ENCODE measurements at places on chromosomes 6 and 20.

GRCh38 chr6:46893648-46894047 is 28.1 kb downstream of the ADGRF5 start:
- no peak for DNase-seq

- DNase-seq = no peak
Measured at GRCh38 chr6:75526502-75527127, 33.0 kb upstream of the FILIP1 start.

DNA sequence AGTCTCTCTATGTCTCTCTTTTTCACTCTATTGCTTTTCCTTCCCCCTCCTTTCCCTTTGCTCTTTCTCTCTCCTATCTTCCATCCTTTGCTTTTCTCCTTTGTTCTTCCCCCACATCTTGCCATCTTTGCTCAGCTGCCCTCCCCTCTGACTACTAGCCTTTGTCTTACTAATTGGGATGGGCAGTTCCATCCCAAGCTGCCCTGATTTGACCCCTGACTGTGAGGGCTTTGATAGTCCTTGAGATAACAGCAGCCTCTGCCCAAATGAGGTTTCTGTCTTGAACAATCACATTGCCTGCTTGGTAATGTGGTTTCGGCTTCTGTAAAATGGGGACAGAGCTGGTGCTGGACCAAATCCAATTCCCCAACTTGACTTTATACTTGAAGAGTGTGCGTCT is 327.7 kb downstream of the DHX35 start:
- DNase-seq = no peak

- no peak for DNase-seq
Measured at GRCh38 chr6:136628996-136629395, 78.8 kb upstream of the MAP7 start.

DNA sequence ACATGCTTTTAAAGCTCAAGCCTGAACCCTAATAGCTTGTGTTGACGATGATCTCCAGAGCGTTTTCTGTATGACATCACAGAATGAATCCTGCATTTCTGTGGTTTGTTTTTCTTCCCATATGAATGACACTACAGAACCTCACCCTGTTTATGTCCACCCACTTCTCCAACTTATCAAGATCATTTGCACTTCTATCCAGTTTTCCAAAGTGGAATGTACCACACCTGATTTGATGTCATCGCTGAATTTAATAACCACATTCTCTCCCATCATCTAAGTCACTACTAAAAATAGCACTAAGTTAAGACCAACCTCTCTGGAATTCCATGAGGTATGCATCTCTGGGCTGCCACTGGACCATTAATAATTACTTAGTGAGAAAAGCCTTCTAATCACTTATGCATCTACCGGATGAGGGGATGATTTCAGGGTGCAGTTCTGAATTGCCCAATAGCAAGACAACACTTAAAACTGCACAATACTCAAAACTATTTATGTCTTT is 33.3 kb upstream of the CITED2 start:
- no peak for DNase-seq

DNA sequence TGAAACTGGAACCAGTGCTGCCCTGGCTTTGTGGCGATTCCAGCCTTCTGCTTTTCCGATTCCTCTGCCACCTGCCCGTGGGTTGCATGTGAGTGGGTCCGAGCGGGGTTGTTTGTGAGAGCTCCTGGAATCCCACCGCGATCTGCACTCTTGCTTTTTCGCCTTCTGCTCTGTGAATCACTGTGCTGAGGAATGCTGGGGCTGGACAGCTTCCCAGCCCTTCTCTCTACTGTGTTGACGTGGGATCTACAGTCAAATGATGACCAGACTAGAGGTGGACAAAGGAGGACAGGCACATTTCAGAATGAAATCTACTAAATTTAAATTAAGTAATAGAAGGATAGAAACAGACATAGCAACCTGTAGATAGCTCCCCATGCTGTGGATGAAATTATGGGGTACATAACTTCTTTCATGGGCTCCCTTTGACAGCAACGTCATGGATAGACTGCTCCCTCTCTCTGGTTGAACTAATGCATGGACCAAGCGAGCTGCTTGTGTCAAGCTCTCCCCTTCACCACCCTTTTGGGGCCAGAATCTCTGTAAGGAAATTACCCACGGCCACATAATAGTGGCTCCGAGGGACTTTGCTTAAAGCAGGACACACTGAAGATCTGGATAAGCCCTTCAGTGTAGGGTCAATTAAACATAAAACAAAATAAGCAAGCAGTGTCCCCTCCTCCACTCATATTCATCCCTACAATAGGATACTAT is 2.0 kb downstream of the FNDC1 start:
- DNase-seq = no peak

- no peak for DNase-seq
Measured at GRCh38 chr6:44561832-44562665, 174.5 kb downstream of the CDC5L start.

GRCh38 chr6:83466328-83466727 is 35.5 kb upstream of the ME1 start:
- DNase-seq = no peak

DNA sequence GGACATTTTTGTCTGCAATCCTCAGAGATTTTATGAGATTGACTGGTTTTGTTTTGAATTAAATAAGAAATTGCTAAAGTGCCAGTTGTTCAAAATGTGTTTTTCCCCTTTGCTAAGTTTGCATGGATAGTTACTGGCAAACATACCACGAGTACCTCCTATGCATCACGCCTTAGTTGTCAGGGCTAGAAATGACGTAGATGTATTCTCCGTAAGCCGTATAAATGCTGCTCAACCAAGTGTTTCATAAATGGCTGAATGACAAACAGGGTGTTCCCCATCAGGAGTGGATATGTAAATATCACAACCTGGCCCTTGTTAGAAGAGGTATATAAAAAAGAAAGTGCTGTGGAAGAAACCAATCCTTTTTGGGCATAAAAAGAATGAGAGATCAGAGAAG is 341.1 kb upstream of the ZFP64 start:
- DNase-seq = no peak

DNA sequence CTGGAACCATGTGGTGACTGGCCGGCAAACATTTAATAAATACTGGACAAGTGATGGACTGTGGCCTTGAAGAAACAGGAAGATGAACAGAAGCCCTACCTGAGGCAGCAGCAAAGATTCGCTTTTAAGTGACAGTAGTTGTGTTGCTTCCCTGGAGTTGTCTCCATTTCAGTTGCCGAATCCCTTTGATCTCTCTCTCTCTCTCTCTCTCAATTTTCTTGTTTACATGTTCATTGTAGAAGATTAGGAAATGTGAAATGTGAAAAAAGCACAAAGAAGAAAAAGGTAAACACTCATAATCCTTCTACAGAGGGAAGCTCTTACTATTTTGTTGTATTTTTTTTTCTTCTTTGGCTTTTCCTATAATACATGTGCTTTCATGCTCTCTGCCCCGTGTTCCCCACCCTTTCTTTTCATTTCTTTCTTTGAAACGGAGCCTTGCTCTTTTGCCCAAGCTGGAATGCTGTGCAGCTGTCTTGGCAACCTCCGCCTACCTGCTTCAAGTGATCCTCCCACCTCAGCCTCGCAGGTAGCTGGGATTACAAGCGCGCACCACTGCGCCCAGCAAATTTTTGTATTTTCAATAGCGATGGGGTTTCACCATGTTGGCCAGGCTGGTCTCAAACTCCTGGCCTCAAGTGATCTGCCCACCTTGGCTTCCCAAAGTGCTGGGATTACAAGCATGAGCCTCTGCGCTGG is 81.5 kb downstream of the SHLD1 start:
- no peak for DNase-seq

DNA sequence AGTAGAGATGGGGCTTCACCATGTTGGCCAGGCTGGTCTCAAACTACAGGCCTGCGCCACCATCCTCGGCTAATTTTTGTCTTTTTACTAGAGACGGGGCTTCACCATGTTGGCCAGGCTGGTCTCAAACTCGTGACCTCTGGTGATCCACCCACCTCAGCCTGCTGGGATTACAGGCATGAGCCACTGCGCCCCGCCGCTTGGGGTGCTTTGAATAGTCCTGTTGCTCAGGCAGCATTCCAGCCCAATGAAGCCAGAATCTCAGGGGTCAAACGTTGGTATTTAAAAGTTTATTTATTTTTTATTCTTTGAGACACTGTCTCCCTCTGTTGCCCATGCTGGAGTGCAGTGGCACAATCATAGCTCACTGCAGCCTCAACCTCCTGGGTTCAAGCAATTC is 11.3 kb downstream of the MOCS3 start:
- no peak for DNase-seq

- DNase-seq = no peak
Measured at GRCh38 chr6:166296035-166296883, 11.9 kb downstream of the PRR18 start.

- DNase-seq = no peak
Measured at GRCh38 chr6:13920552-13920951, 4.2 kb upstream of the RNF182 start.

- no peak for DNase-seq
Measured at GRCh38 chr6:47117314-47117713, 75.2 kb upstream of the ADGRF1 start.

- DNase-seq = no peak
Measured at GRCh38 chr20:57523782-57524181, 1.2 kb downstream of the CTCFL start.

DNA sequence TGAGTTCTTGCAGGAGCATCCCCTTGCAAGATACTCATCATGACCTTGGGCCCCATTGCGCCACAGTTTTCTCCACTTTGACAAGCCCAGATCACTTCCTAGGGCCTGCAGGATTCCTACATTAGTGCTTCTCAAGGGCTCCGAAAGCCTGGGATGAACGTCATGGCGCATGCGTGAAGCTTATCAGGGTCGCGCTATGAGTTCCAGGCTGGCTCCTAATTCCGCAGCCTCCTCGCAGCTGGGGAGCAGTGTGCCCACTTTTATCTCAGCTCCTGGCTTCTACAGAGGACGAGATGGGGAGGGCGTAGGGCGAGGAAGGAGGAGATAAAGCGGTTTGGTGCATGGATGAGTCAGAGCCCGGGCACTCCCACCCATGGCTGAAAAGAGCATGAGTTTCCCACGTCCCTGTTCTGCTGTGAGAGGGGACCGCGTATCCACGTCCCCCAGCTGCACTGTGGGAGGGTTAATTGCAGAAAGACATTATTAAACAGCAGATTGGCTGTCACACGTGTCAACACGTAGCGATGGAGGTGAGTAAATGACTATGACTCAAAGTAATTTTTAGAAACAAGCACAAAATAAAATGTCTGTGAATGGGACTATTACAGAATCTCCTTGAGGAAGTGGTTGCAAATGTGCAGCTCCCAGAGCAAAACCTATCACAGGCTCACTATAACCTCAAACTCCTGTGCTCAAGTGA is 72.9 kb upstream of the DSP start:
- no peak for DNase-seq

DNA sequence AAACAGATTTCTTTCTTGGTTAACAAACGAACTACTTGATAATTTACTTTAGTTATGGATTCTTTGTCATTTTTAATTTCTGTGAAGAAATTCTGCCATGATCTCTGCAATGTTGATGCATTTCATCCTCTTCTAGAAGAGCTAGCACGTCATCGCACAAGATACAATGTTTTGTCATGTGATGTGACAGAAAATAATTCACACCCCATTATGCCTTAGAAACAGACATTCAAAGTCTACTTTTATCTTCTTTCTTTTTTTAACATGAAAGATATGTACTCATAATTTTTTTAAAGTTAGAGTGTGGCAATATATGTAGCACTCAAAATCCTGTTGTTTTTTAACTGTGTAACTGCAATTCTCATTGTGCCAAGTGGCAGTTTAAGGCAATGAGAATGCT is 39.6 kb upstream of the NELFCD start:
- no peak for DNase-seq

- DNase-seq = no peak
Measured at GRCh38 chr6:150720774-150721233, 121.1 kb downstream of the PLEKHG1 start.

DNA sequence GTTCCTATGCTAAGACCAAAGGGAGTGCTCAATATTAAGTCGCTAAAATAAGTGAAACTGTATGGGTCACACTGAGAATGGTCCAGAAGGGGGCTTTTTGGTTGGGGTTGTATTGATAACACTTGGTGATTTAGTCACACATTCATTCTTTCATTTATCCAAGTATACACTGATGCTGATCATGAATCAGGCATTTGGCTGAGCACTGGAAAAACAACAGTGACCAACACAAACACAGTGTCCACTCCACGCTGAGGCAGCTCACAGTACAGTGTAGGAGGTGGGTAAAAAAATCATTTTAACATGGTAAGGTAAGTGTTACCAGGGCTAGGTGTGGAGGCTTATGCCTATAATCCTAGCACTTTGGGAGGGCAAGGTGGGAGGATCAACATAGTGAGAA is 9.2 kb upstream of the FAM83C start:
- DNase-seq = no peak

DNA sequence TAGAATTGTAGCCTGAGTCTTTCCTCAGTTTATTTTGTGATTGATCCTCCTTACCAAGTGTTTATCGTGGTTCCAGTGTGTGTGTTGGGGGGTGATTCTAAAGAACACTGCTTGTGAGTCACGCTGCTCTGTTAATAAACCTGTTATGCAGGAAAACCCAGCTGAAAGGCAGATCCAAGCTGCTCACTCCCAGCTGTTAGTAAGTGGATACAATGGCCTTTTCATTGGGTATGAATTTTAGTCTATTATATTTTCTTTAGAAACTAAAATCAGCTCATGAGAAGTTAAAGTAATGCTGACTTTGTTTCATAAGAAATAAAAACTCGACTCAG is 12.2 kb upstream of the DSTN start:
- DNase-seq = no peak

DNA sequence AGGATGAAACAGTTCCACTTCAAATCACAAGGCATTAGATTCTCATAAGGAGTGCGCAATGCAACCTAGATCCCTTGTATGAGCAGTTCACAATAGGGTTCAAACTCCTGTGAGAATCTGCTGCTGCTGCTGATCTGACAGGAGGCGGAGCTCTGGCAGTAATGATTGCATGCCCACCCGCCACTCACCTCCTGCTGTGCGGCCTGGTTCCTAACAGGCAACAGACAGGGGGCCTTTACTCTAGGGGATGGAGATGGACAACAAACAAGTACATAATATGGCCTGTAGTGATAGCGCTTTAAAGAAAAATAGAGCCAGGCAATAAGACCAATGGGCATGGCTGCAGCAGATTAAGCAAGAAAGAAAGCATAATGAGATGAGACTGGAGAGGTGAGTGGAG is 2.7 kb upstream of the TBC1D22B start:
- no peak for DNase-seq

All from stimulated activated CD8-positive, alpha-beta memory T cell treated with anti-CD3 and anti-CD28 coated beads, Interleukin-4, amount 100 ng/mL, for 1 hour (primary cell).